Immature natural killer cell (primary cell): ENCODE measurements at places on chromosomes 13 and 19.

DNA sequence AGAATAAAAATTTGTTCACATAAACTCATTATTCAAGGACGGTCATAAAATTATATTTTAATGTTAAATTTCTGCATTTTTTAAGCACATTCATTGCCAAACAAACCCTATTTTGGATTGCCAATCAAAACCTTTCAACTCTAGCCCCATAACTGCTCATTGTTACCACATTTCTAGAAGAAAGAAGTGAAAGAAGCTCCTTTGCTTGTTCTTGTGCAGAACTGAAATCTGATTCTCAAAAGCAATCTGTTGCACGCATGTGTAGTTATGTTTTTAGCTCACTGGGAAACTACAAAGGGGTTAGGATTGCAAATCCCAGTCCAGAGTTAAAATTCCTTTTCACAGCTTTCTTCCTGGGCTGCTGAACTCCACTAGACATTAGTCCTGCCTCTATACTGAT lies 109.5 kb upstream of the MIR17HG start:
- no peak for DNase-seq

- no peak for DNase-seq
These were observed 54.4 kb upstream of the RGCC start for GRCh38 chr13:41402691-41403511.

DNA sequence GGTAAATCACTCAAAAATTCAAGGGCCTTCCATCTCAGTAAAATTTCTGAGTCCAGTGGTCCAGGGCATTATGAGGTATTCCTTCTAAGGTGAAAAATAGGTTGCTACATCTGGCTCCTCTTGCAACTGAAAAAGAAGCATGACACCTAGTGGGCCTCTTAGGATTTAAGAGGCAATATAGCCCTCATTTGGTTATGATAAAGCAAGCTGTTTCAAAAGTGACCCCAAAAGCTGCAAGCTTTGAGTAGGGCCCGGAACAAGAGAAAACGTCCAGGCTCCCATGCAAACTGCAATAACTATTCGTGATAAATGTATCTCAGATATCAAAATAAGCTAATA lies 1910.2 kb upstream of the PRR20A start:
- DNase-seq = no peak

- no peak for DNase-seq
These were observed 47.2 kb downstream of the UBL3 start for GRCh38 chr13:29803221-29803620.

DNA sequence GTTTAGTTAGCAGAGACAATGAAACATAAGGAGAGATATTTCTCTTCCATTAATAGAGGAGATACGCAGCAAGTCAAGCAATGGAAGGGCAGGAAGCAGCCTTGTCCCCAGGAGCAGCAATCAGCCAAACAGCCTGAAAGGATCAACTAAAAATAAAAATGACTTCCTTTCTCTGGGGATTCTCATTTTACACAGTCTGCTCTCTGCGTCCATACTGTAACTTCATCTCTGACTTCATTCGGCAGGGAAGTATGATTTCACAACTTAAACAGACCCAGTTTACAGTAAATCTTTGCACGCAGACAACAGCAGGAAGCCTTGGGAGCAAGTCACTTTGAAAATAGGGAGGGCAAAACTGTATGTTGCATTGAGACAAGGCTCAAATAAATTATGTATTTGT lies 826.7 kb downstream of the DIAPH3 start:
- no peak for DNase-seq

- no peak for DNase-seq
These were observed 4.9 kb upstream of the LMTK3 start for GRCh38 chr19:48516536-48516935.

GRCh38 chr13:41905600-41906254 lies 55.2 kb downstream of the VWA8 start:
- DNase-seq = peak; percentile 2

GRCh38 chr13:97307118-97307881 lies 85.2 kb downstream of the MBNL2 start:
- DNase-seq = no peak
